ENCODE measurements at places on chromosomes 12 and 14.

GRCh38 chr14:29940482-29940881 lies 12.8 kb upstream of the PRKD1 start:
- no peak for DNase-seq

DNA sequence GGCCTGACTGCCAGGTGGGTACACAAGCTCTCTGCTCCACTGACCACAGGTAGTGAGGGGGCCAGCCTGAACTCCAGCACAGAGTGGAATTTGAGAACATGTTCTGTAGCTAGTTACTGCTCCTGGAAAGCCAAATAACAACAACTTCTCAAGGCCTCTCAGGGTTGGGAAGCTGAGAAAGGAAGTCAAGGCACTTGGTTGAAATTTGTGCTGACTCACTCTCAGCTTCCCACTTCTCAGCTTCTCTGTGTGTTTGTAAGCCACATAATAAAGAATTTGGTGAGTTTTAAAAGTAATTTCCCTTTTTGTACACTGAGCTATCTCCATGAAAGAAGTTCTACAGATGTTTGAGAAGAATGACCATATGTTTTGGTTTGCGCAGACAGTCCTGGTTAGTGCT lies 234.9 kb downstream of the KTN1 start:
- DNase-seq, result no peak

- peak; percentile 74 for DNase-seq
Observed at GRCh38 chr12:110776410-110776809, 33.7 kb upstream of the PPP1CC start.

- DNase-seq, result no peak
Observed at GRCh38 chr12:51788876-51789275, 59.6 kb downstream of the FIGNL2 start.

DNA sequence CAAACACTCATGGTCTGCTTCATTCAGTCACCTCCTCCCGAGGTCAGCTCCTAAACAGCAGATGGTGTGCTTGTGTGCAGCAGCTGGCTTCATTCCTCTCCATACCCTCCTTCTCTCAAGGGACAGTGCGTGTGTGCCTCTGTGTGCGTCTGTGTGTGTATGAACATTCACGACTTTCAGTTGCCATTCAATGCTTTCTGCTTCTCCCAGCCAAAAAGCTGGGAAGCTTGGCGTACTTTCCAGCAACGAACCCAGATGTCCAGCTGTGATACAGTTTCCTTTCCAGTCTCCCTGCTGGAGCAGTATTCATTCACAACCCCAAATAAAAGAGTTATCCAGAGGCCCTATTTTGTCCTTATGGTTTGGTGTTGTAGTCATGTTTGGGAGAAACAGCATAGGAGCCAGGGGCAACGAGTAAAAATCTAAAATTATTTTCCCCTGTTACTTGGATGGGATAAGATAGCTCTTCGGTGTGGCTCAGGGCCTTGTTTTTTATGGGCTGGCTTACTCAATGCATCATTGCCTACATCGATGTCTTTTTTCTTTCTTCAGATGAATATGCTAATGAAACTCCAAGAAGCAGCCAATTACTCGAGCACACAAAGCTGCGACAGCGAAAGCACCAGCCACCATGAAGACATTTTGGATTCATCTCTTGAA lies 379.3 kb downstream of the NAV3 start:
- no peak for DNase-seq

GRCh38 chr12:67804168-67804567 lies 155.6 kb downstream of the DYRK2 start:
- DNase-seq, result peak; percentile 40

- DNase-seq, result no peak
Observed at GRCh38 chr12:75488553-75488952, 8.0 kb downstream of the GLIPR1 start.

- no peak for DNase-seq
Observed at GRCh38 chr12:4268329-4269181, 5.0 kb upstream of the CCND2 start.

GRCh38 chr14:63867933-63868921 lies 15.4 kb downstream of the SYNE2 start:
- no peak for DNase-seq

DNA sequence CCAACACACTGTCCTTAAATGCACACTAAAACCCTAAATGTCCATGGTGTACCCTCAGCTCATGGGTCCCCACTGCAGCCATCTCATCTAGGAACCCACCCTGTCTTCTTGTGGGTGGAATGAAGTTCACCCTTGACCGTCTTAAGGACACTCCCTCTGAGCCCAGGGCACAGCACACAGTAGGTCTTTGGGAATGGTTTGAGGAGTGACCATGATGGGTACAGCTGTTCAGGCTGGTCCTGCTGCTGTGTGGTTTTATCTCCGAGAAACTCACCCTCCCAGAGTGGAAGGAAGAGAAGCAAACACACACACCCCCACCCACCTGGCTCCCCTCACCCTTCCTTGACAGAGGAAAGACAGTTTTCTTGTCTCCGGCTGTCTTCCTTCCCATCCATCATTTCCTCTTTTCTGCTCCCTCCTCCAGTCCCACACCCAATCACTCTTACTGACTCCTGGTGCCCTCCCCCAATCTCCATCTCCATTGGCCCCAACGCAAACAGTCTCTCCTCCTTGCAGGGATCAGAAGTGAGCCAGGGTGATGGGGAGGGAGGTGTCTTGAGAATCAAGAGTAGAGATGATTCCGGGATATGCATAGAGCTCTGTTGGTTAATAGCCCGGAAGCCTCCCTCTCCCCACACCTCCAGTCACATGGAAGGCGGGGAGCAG lies 105.9 kb upstream of the LHX5 start:
- no peak for DNase-seq

DNA sequence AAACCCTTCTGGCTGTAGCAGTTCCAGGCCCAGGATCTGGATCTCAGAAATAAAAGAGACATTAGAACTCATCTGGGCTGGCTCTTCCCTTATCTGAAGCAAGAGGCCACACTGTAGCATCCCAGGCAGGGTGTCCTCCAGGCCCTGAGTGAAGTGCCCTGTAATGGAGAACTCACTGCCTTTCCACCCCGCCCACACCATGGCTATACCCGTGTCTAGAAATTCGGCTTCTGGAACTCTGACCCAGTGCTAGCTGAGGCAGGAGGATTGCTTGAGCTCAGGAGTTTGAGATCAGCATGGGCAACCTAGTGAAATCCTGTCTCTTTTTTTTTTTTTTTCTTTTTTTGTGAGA lies 23.5 kb upstream of the PLEKHG3 start:
- no peak for DNase-seq

DNA sequence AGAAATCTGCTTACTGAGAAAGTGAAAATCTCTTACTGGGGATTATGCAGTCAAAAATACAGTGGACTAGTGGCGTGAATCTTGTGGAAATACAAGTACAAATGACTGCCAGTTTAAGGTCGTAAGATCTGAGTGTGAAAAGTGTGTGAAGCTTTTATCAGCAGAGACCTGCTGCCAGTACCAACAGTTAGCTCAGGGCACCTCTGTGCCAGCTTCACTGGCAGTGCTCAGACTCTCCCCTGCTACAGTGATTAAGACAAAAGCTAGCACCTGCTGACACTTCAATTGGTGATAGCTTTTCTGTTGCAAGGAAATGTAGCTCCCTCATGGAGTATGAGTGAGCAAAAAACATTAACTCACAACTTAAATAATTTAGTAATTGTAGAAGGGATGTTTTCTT lies 185.1 kb downstream of the ANO6 start:
- DNase-seq, result no peak

DNA sequence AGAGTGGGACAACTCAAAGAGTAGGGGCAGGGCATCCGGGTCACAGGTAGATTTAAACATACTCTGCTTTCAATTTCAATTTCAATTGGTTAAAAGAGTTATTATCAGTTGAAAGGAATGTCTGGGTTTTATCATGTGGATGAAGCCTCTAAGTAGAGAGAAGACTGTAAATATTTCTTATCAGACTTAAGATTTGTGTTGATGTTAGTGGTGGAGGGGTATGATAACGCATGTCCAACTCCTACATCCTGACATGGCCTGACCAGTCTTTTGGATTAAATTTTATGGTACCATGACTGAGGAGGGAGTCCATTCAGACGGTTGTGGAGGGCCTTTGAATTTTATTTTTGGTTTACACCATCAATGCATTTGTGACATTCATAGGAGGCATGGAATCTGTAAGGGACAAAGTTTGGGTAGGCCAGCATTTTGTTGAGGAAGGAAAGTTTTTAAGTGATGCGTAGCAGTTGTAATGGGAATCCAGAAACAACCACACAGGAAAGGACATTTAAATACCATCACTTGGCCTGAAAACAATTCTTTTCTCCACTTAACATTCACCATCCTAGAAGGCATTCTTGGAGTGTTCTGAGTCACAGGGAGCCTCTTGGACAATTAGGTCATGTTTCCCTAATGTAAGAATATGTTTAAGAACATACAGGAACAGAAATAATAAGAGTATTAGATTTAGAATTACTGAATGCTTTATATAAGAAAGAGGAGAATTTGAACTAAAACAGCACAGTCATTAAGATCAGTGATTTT lies 371.9 kb downstream of the ATP23 start:
- no peak for DNase-seq

- no peak for DNase-seq
Observed at GRCh38 chr12:124715121-124715990, 147.9 kb upstream of the NCOR2 start.

- DNase-seq, result no peak
Observed at GRCh38 chr12:12835378-12836146, 22.4 kb downstream of the DDX47 start.

DNA sequence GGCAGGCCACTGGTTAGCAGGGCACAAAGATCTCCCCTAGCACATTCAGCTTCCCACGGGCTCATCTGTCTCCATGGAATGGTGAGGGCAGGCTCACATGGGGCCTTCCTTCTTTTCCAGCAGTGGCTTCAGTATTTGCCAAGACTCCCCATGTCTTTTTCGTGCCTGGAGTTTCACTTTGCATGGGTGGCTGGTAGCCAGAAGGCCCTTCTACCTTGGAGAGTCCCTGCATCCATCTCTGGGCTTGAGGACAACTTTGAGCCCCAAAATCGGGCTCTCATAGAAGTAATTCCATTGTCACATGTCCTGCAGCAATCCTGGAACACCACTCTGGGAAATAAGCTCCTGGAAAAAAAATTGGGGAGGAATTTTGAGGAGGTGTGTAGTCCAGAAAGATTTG lies 42.1 kb downstream of the NFKBIA start:
- DNase-seq, result no peak

- no peak for DNase-seq
Observed at GRCh38 chr14:91142214-91142668, 28.4 kb downstream of the DGLUCY start.

GRCh38 chr12:30840715-30841114 lies 85.8 kb upstream of the TSPAN11 start:
- no peak for DNase-seq

- DNase-seq, result no peak
Observed at GRCh38 chr12:10540776-10541205, 35.1 kb downstream of the EIF2S3B start.

GRCh38 chr12:53952335-53952694 lies 2.4 kb upstream of the HOXC12 start:
- DNase-seq, result no peak

GRCh38 chr12:70246580-70246979 lies 3.3 kb downstream of the CNOT2 start:
- no peak for DNase-seq

DNA sequence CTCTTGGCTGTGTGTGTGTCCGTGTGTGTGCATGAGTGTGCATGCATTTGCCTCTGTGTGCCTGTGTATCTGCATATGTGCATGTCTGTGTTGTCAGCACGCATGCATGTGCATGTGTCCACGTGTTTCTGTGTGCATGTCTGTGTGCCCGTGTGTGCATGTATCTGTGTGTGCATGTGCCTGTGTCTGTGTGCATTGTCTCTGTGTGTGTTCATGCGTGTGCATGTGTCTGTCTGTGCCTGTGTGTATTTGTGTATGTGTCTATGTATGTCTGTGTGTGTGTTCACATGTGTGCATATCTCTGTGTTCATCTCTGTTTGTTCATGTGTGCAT lies 1.1 kb upstream of the GALNT9 start:
- DNase-seq, result no peak

DNA sequence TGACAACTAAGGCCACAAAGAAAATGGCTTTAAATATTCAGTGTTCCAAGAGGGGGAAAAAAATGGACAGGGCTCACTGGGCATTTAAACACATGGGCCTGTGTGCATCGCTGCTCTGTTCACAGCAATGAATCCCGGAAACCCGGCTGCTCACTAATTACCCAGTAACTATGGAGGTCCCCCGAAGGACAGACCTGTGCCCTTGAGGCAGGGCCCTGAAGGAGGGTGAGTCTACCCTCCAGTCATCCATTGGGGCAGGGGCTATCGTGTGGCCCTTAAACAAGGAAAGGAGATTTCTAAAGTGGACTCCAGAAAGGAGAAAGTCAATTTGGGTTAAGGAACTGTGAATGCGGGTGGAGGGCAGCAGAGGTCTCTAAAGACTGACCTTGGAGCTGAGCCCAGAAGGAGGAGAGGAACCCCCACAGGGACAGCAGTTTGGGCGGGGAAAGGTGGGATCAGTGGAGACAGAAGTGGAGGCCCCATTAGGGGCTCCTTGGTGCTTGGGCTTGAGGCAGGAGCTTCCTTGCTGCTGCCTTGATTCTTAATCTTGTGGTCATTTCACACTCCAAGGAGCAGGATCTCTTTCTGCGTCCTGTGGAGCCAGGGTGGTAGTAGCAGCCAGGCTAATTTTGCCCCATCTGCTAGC lies 1.4 kb upstream of the CLMN start:
- DNase-seq, result no peak

All from stimulated activated CD4-positive, alpha-beta T cell treated with anti-CD3 and anti-CD28 coated beads, Interleukin-2, amount 100 ng/mL, for 24 hours (primary cell).